NCI-H2171 (cell line): ENCODE measurements at places on chromosomes 1 and 21.
A peak's percentile ranks its signal among the peaks of the same experiment; 100 is the strongest.

- no peak for DNase-seq
Observed at GRCh38 chr1:108327534-108328466, 83.9 kb upstream of the NBPF4 start.

DNA sequence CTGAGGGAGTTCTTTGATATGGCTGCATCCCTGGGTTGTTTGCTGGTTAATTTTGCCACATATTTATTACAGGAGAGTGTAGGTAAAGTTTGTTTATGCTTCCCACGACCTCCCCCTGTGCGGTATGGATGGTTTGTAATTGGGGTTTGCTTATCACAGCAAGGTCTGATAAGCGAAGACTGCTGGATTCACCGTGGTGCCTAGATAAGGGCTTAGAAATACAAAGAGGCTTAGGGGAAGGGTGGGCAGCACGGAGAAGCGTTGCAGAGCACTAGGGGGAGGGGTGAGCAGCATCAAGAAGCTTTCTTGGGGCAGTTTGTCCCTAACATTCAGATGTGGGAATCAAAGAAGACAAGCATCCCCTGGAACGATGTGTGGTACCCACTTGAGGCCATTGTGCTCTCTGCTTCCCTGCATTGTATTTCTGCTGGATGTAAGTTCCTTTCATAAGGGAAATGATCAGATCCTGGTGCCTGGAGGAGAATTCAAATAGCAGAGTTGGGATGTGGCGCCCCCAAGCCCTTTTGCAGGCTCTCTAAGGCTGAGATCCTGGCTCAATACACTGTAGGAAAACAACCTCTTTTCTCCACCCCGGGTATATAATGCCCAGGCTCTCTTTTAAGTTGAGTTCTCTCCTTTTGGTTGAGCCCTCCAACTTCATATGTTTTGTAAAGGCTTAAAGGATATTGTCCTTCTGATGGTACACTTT is 598.1 kb upstream of the ADGRL4 start:
- no peak for DNase-seq

DNA sequence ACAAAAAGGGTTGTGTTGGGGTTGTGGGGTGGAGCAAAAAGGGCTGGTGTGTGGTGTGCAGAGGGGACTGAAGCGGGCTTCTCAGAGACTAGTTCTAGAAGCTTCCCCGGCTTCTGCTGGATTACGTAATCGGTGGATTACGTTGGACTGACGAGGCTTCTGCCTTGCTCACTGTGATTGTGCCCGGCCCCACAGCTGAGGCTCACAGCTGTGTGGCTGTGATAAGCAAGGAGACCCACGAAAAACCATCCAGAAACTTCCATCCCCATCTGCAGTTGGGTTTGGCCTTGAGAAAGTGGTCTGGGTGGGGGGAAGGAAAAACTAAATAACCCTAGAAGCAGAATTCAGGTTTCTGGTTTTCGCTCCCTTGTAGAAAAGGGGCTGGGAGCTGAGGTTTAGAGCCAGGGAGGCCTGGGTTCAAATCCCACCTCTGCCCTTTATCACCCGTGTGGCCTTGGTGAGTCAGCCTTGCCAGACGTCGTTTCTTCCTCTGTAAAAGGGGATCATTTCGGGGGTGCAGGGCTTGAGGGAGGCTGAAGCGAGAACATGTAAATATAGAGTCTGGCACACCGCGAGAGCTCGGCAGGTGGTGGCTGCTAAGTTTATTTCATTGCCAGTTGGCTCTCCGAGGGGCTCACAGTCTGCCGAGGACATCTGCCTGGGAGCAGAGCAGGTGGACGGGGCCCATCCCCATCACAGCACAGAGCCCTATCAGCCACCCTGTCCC is 30.4 kb upstream of the DISP3 start:
- peak; percentile 67 for DNase-seq

GRCh38 chr1:55580845-55581332 is 365.7 kb upstream of the USP24 start:
- DNase-seq = no peak

GRCh38 chr1:230994860-230995259 is 16.0 kb downstream of the ARV1 start:
- DNase-seq = no peak

DNA sequence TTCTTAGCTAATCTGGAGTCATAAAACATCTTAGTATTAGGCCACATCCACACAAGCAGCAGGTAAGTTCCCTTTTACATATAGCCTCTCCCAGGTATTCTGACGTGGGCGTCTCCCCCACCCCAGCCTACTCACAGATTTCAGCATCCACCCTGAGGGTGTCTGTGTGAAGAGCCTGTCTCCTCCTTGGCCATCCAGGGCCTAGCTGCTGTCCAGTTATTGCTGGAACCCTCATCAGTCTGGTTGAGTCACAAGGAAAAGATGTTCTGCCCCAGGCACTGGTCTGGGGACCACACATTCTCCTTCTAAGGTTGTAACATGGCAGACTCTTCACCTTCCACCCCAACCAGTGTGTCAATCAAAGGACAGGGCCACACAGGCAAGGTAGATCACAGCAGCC is 57.6 kb downstream of the ETS2 start:
- no peak for DNase-seq

DNA sequence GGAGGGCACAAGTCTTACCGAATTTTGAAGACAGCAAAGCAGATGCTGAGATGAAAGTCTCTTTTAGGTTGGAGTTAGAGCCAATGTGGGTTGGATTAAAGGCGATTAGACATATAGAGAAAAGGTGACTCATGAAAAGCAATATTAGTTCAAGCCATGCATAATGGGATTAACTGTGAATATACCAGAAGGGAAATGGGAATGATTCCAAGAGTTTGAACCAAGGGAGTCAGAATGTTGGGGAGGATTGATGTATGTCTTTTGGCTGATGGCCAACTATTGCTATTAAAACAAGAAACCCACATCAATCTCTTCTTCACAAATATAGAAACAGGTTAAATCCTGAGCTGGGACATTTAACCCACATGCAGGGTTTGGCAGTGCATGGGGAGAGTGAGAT is 1.2 kb downstream of the HMGCS2 start:
- no peak for DNase-seq

DNA sequence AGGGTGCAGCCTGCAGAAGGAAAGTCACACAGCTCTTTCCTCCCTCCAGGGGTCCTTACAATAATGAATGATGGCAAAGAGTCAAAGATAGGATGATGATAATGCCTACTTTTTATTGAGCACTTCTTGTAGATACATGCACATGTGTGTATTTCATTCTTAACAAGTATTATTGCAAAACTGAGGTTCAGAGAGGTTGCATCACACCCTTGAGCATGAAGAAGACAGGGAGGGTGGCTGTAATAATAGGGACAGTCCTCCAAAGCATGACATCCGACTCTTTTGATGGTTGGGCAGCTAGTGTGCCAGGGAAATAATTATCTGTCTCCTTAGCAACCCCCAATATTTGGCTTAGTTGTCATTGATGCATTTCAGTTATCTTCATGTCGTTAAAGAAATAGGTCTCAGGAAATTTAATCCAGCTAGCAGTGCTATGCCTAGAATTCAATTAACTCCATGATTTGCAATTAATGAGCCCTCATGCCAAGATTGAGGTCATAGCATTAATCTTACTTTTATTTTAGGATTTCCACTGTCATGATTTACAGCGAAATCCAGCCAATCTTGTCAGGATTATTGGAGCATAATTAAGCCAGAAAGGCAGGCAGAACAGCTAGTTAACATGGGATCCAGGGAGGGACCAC is 35.0 kb downstream of the DNAJC6 start:
- no peak for DNase-seq

DNA sequence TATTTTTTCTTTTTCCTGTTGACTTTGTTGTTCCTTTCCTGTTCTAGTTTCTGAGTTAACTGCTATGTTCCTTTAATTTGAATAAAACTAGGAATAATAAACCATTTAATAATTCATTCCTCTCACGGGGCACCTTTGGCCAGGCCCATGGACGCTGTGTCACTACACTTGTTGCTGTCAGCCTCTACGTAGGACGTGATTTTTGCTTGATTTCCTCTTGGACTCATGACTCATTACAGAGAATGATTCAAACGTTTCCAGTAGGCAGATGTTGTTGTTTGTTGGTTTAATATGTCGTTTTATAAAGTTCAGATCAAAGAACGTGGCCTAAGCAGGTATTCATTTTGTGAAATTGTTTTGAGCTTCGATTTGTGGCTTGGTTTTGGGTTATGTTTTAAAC is 9.1 kb upstream of the SLC19A1 start:
- no peak for DNase-seq

DNA sequence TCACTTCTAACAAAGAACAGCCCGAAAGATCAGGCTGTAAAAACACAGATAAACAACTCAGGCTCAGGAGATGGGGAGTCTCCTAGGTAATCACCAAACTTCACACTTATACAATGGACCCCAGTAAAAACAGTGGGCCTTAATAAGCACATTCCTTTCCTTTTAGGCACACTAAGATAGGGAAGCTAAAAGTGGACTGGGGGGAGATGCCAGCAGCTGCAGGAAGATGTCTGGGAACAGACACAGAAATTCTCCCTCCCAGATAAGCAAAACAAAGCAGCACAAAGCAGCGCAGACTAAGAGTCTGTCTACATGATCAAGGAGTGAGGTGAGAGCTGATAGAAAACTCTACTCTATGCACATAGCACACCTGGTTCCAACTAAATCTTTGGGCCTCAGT is 29.0 kb upstream of the CTBS start:
- DNase-seq = no peak

DNA sequence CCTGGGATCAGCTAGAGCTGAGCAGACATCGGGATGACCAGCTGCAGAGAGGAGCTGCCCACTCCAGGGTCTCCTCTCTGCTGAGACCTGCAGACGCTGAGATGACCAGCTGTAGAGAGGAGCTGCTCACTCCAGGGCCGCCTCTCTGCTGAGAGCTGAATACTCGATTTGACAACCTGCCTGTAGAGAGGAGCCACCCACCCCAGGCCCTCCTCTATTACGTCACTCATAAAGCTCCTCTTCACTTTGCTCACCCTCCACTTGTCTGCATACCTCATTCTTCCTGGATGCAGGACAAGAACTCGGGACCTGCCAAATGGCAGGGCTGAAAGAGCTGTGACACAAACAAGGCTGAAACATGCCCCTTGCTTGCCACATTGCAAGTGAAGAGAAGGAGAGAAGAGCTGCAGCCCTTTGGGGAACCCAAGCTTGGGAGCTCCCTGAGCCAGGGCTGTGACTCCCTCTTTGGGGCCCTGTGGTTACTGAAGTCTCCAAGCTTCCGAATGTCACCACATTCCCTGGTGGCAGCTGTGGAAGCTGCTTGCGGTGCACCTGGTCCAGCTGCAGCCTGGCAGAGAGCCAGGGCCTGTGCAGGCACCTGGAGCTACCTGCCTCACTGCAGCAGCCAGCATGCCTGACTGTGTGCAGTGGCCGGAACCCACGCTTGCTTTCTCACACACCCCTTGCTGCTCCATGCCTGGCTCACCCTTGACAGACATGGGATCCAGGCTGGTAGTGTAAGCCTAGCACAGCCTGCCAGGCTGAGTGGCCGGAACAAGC is 59.6 kb downstream of the CC2D1B start:
- peak; percentile 47 for DNase-seq
